ENCODE measurements at places on chromosomes 13 and 19.

DNA sequence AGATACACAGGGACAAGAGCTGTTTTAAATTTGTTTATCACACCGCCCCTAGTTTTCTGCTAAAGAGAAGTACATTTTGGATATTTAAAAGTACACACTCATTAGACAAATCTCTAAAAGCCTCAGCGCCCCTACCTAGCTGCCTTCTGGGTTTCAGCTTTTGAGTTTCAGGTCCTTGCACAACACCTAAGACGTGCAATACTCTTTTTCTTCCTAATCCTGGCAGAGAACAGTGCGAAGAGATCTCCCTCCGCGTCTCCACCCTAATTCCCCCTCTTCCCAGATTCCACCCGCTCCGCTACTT, 421 bp upstream of the KLF5 start:
- no peak for DNase-seq

DNA sequence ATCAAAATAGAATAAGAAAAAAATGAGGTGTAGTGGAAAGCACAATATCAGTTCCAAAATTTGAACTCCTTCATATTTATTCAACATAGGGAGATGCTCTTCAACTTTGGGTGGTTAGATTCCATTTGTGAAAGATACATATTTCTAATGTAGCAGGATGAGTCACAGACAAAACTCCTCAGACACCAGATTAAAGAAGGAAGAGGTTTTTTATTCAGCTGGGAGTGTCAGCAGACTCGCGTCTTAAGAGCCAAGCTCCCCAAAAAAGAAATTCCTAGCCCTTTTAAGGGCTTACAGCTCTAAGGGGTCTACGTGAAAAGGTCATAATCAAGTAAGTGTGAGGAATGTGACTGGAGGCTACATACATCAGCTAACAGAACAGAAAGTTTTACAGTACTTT, 6.8 kb upstream of the ZNF765 start:
- no peak for DNase-seq

GRCh38 chr13:20416223-20416745, 109.4 kb downstream of the CRYL1 start:
- no peak for DNase-seq

GRCh38 chr19:4847190-4847973, 15.9 kb upstream of the TICAM1 start:
- no peak for DNase-seq

DNA sequence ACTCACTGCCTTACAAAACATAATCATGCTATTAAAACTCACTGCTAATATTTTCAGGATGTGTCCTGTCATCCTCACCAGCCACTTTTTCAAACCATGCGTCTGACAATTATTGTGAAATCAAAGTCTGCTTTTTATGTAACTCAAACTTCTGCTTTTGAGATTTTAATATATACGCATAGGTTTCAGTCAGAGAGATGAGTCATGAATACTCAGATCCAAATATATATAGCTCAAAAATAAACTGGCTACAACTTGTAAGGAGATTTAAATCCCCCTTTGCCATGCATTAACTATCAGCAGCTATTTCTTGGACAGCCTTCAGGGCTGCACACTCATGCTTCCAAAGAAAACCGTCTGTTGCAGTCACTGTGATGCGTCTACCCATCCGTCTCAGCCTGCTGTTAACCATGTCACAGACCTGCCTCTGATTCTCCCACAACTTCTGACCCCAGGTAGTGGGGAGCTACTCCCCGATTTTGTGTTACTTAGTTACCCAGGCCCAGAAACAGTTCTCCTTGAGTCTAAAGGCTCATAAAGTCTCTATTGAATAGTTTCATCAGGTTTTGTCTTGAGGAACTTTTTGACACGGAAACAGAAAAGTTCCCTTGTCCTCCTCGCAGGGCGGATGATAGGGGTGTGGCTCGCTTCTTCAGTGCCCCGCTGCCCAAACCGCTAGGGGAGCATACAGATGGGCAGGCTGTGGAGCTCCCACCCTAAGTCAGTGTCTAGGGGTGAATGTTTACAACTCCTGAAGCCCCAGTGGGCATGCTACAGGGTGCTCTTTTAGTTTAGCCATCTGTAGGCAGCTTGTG, 33.8 kb upstream of the SGCG start:
- DNase-seq: no peak

GRCh38 chr13:39148513-39148961, 110.3 kb downstream of the NHLRC3 start:
- DNase-seq: no peak

DNA sequence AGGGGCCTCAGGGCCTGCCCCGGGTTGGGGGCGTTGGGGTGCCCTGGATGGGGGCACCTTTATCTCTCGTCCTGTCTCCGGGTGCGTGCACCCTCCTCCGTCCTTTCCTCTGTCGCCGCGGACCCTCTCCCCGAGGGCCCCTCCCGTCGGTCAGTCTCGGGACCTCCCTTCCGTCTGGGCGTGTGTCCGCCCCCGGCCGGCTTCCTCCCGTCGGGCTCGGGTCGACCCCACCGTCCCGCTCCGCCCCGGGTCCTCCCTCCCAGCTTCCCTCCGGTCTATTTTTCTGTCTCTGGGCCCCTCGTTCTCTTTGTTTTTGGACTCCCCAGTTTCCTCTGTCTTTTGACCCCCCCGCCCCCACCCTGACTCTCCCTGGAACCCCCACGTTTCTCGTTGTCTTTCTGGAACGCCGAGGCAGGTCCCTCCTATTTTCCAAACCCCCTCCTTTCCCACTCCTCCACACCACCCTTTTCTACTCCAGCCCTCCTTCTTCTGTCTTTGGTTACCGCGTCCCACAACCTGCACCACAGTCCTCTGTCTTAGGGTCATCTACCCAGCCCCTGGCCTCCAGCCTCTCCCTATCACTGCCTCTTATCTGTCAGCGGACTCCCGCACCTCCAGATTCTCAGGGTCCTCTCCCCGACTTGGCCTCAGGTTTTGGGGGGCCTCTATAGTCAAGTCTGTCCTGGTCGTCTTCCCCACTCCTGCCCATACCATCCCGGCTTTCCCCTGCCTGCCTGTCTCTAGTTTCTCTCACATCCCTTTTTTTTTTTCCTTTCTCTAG, 757 bp downstream of the EGLN2 start:
- DNase-seq: no peak

DNA sequence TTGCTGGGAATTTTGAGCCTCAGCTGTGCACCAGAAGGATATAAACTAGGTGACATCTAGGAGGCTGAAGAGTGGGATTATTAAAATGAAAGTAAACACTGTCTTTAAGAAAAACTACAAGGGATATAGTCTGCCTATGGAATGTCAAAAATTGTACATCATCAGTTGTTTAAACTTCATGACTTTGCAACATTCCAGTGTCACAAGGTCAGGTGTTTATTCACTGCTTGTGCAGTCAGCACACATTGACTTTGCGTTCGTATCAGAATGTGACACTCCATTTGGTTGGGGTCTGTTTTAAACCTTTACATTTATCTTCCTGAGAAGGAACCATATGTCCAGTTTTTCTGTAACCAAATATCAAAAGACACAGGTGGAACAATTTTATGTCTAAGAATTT, 85.6 kb downstream of the KL start:
- DNase-seq: no peak

DNA sequence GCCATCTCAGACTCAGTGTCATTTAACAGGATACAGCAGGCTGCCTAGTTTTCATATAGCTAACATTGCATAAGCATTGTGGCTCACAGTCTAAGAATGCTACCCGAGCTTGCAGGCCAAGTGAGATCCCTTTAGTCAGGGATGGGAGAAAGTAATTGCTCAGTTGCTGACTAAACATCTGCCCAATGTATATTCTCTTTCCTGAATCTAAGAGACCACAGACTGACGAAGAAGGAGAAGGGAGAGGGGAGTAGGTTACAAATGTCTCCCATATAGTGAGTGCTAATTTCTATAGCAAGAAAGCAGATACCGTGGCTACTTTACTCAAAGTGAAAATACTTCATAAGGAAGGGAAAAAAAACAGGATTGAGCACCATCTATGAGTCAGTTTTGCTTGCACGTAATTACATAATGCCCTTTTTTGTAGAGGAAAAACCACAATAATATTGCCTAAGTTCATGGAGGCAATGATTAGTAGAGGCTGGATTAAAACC, 453.9 kb downstream of the COG6 start:
- no peak for DNase-seq

DNA sequence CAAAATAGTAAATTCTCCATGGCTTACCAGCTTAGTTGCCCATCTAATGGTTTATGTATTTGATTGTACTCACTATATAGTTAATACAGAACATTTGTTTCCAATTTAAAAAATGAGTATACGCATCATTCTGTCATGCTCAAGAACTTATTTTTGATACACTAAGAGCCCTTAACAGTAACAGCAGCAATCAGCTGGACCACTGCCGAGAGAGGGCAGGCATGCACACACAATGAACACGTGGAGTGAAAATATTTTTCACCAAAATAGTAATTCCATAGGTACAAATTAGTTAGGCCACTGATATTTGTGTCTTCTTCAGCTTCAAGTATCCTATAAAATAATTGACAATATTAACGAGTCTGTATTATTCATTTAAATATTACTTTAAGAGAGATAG, 109.9 kb downstream of the KLF12 start:
- no peak for DNase-seq

DNA sequence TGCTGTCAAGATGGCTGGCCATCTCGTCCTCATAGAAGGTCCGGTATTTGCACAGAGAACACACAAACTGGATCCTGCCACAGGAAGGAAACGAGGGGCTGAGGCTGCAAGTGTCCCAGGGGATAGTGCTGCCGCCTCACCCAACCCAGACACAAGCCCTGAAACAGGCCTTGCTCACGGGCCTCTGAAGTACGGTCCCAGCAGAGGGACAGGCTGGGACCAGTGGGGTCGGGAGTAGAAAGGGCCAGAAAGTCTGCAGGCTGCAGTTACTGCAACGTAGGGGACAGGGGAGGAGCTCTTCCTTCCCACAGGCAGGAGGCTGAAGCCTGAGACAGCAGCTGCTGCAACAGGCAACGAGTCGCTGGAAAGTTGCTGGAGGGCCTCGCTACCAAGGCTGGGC, 18.2 kb upstream of the AKAP8 start:
- DNase-seq: no peak

DNA sequence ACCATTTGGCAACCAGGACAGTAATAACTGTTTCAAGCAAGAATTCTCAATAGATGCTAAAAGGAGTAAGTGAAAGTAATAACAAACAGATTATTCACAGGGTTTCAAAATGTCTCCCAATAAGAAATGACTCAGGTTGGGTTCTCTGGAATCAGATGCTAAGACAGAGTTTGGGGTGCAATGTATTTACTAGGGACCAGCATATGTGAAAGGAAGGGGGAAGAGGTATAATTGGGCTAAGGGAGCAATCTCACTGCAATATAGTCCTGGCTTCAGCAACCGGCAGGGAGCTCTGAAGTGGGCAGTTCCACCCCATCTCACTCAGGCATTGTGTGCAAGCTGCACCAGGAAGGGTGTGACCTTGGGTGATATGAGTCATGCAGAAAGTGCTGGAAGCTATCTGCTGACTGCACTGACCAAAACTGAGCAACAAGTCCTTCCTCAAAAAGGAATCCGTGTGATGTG, 23.4 kb downstream of the ZDHHC20 start:
- DNase-seq: peak; percentile 12

GRCh38 chr19:52748336-52748950, 13.6 kb upstream of the ZNF611 start:
- DNase-seq: peak; percentile 8

DNA sequence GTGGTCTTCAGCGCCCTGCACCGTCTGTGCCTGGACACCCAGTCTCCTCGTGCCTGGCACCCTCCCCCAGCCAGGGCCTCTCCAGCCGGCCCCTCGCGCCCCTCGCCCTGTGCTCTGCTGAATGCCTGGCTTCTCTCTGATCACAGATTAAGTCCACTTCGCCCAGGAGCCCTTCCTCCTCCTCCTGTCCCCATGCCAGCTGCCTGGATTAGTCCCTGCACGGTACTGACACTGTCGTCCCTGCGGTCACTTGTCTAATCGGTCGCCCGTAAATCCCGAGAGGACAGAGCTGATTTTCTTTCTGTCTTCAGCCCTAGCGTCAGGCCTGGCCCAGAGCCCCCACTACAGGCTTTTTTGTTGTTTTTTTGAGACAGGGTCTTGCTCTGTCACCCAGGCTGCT, 6.6 kb downstream of the THOP1 start:
- DNase-seq: no peak

GRCh38 chr19:45798995-45799517, 6.4 kb upstream of the DMWD start:
- peak; percentile 85 for DNase-seq

DNA sequence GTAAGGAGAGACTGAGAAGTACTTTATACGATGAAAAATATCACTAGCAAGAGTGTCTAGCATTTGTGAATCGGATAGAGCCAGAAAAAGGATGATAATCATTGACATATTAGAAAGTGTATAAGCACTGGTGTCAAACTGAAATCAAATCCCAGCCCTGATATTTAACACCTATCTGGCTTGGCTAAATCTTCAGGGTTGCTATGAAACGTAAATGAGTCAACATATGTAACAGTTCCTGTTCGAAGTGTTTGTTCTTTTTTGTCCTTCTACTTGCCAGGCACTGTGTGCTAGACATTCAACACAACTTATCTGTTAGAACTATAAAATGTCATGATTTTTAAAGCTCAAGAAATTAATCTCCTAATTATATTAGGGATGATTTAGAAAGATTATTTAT, 40.8 kb downstream of the SERPINE3 start:
- no peak for DNase-seq

DNA sequence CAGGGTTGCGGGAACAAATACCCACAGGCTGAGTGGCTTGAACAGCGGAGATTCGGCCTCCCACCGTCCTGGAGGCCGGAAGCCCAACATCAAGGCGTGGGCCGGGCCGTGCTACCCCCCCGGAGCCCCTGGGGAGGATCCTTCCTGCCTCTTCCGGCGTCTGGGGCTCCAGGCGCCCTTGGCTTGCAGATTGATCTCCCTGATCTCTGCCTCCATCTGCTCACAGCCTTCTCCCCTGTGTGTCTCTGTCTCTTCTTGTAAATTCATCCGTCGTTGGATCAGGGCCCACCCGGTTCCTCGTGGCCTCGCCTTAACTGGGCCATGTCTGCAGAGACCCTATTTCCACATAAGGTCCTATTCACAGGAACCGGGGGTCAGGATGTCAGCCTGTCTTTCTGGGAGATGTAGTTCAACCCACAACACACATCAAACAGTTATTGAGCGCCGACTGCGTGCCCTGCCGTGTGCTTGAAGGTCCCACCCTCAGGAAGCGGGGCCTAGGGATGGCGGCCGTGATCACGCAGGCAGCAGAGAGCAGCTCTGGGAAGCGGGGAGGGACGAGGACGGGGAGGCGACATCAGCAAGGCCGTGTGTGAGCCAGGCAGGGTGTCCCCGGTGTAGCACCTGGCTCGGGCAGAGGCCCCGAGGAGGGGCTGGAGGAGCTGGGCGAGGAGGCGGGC, 21.3 kb downstream of the HCN2 start:
- peak; percentile 57 for DNase-seq

- no peak for DNase-seq
Measured at GRCh38 chr19:18349524-18350128, 9.2 kb downstream of the PGPEP1 start.

GRCh38 chr13:36086117-36086516, 45.1 kb downstream of the DCLK1 start:
- DNase-seq: no peak

- no peak for DNase-seq
Measured at GRCh38 chr19:50233308-50233910, 30.0 kb downstream of the MYH14 start.

Data from germinal center (tissue), 1 donor.